Activated naive CD4-positive, alpha-beta T cell treated with anti-CD3 and anti-CD28 coated beads, Interleukin-2, amount 50 U/mL, for 16 hours (primary cell): ENCODE measurements at places on chromosomes 4 and X.

GRCh38 chr4:1113311-1114009 lies at the start of gene RNF212:
Gene RNF212 (minus strand): TSS chr4:1113564. CDS start chr4:1113464, 100 bp downstream.
- DNase-seq = peak; percentile 45

GRCh38 chrX:105711805-105712204 lies 110.5 kb upstream of the NRK start:
- no peak for DNase-seq

GRCh38 chr4:183635321-183635720 lies 23.7 kb downstream of the RWDD4 start:
- DNase-seq = no peak

DNA sequence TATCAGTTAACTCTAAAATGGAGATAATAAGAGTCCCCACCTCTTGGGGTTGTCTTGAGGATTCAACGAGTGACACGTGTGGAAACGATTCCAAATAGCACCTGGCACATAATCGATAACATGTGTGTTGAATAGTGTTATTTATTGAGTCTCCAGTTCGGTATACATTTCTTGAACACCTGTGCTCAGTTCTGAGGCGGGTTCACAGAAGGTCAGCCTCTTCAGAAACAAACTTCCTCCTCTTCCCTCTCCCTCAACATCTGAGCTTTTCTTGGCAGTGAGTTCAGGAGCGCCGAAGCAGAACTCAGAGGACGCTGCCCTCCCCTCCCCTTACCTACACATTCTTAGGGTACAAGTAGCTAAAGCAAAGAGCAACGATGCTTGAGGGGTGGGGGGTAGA lies 934 bp downstream of the PDHA1 start:
- no peak for DNase-seq

DNA sequence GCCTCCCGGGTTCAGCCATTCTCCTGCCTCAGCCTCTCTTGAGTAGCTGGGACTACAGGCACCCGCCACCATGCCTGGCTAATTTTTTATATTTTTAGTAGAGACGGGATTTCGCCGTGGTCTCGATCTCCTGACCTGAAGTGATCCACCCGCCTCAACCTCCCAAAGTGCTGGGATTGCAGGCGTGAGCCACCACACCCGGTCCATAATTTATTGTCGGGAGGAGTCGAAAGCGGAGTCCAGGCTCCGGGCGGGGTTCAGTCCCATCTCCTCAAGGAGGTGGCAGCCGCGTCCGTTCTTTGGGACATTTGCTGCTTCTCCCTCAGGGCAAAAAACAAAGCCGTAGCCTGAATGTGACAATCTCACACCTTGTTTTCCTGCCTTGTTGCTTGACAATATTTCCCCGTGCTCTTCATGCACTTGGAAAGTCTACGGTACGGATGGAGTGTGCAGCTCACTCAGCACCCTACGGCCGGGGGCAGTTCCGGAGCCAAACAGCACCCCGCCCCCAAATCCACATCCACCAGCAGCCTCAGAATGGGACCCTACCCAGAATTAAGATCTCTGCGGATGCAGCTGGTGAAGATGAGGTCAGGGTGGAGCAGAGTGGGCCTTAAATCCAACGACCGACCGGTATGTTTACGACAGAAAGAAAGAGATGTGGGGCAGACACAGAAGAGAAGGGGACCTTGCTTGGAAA lies 9.6 kb downstream of the GTPBP6 start:
- DNase-seq = no peak

GRCh38 chrX:109619771-109620170 lies 5.2 kb downstream of the KCNE5 start:
- no peak for DNase-seq

- DNase-seq = no peak
Observed at GRCh38 chrX:153728951-153729631, 4.4 kb downstream of the ABCD1 start.

DNA sequence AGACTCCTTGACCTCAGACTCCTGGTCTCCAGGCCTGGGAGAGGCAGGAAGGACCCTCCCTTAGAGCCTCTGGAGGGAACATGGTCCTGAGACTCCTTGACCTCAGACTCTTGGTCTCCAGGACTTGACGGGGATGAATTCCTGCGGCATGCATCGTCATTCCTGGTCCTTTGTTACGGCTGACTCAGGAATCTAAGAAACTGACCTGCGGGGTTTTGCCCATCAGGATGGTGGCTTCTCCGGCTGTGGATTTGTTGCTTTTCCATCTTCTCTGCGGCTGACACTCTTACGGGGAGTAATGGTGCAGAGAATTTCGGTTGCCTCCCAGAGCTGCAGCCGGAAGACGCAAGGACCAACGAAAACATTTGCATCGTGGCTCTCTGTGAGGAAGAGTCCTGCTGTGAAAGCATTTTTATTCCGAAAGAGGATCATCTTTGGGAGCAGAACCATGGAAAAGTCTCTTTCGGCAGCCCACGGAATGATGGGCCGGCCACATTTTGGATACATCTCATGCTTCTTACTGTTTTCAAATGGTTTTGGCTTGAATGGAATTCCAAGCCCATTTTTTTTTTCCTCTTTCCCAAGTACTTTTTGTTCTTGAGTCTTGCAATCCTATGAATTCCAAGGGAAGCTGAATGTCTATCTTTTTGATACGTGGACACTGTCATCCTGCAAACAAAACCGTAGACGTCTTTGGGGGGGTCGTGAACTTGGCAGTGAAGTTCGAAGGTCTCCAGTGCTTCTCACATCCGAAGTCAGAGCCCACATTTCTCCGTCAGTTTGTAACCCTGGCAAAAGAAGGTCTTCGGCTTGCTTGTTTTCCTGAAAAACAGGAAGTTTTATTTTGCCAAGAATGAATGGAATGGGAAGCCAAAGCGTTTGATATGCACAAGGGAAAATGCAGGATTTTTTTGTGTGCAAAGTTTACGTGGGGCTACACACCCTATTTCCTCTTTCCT lies 36.5 kb downstream of the SHOX start:
- no peak for DNase-seq

- DNase-seq = peak; percentile 88
Observed at GRCh38 chrX:52934704-52935469, 23.4 kb downstream of the FAM156A start.

- DNase-seq = no peak
Observed at GRCh38 chr4:118036336-118036735, 2.0 kb downstream of the NDST3 start.

- DNase-seq = no peak
Observed at GRCh38 chr4:167642250-167642649, 408.0 kb upstream of the SPOCK3 start.

GRCh38 chr4:73523126-73523525 lies 41.6 kb downstream of the AFM start:
- DNase-seq = no peak

DNA sequence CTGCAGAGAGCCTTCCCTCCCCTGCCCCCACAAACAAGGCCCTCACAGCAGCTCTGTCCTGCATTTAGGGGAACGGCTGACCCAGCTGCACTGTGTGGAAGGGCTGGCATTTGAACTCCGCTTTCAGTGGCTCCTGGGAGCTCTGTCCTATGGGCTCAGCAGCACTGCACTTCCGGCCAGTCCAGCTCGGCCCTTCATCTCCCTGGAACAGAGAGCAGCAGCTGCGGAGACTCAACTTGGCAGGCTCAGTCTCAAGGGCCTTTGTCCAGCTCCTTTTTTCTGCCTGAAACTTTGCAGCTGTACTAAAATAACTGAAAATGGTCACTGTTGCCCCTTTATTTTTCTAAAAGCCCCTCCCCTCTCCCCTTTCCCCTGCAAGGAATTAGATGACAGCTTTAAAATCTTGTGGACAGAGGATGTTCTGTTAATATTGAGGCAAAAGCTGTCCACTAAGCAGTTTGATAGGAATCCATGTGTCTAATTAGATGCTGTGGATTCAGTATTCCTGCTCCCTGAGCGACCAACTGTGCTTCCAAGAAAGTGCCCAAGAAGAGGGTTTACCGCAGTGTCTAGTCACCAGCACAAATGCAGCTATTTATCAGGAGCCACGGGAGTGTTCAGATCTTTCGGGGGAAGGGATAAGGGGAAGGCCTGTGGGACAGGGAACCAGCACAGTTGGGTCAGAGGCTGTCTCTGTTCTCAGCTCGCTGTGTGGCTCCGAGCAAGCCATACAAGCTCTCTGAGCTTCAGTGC lies 133.1 kb downstream of the AFAP1 start:
- DNase-seq = no peak

DNA sequence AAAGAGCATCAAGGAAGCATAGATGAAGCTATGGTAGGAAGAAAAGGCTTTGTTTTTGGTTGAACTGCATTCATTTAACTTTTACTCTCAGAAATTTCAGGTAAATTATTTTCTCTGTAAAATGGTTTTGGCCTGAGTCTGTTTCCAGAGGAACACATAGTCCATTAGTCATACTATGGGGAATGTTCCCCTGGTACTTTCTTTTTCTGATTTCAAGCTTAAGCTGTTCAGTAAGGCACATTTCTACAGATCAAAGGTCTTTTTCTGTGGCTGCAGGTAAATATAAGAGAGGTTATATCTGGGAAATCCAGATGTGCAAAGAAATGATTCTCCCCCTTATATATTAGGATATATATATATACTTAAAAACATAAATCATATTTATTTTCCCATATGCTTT lies 1744.4 kb upstream of the ADGRL3 start:
- no peak for DNase-seq

- no peak for DNase-seq
Observed at GRCh38 chr4:186805020-186805820, 81.6 kb upstream of the FAT1 start.

- no peak for DNase-seq
Observed at GRCh38 chr4:76486588-76487276, 51.7 kb downstream of the SHROOM3 start.

DNA sequence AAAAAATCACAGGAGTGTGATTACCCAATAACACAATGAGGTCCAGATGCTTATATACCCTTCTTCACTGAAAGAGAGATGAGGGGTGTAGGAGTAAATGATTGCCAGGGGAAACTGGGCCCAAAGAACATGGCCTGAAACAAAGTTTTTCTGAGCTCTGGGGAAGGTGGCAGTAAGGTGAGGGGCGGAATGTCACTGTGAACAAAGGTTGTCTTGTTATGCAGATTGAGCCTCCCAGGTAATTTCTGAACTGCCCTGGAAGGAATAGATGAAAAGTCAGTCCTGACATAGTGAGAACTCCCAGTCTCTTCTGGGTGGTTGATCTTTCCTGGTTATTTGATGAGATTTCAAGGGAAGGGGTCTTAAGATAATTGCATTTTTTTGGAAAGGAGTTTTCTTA lies 2.5 kb upstream of the TMEM47 start:
- no peak for DNase-seq

GRCh38 chrX:97563531-97564133 lies 679.9 kb downstream of the RPA4 start:
- DNase-seq = peak; percentile 33

GRCh38 chrX:136781180-136781797 lies 557 bp upstream of the ARHGEF6 start:
- DNase-seq = no peak

DNA sequence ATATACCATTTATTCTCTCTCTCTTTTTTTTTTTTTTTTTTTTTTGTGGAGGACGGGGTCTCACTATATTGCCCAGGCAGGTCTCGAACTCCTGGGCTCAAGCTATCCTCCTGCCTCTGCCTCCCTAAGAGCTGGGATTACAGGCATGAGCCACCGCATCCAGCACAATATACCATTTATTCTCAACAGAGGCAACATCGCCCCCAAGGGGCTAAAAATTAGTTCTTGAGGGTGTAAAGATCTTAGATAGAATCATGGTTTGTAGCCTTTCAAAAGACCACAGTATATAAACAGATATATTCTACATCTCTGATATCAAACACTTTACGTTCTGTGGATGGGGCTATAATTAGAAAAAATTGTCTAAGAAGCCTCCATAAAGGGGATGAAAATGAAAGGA lies 39.8 kb upstream of the TCEAL2 start:
- no peak for DNase-seq

- DNase-seq = no peak
Observed at GRCh38 chr4:69054578-69055200, 41.6 kb upstream of the UGT2B7 start.

DNA sequence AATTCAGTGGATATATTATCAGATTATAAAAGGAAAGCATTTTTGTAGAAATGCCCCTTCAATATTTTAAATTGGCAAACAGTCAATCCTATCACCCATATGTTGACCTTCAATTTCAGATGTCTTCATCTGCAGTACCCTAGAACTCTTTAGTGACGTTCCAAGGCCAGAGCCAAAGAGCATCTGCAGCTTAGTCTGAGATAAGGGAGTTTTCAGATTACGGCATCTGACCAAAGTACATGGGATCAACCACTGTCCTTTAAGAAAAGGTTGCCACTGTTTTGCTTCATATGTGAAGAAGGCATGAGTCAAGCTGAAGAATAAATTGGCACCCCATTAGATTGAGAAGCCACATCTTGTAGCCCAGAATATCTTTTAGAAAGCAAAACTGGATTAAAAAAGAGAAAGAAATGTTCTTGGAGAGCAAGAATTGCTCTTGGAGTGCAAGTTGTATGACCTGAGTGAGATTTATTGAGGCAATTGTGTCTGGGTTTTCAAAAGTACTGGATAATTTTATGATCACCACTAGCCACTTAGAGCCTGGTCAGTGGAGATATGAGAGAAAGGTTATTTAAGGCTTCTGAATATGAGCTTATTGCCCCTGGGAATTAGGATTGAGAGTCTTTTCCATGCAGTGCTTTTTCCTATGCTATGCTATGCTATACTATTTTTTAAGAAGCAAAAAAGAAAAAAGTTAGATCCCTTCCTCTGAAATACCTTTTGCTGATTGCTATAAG lies 251.9 kb upstream of the NR3C2 start:
- no peak for DNase-seq

GRCh38 chr4:84563002-84563401 lies 19.9 kb upstream of the CDS1 start:
- no peak for DNase-seq

DNA sequence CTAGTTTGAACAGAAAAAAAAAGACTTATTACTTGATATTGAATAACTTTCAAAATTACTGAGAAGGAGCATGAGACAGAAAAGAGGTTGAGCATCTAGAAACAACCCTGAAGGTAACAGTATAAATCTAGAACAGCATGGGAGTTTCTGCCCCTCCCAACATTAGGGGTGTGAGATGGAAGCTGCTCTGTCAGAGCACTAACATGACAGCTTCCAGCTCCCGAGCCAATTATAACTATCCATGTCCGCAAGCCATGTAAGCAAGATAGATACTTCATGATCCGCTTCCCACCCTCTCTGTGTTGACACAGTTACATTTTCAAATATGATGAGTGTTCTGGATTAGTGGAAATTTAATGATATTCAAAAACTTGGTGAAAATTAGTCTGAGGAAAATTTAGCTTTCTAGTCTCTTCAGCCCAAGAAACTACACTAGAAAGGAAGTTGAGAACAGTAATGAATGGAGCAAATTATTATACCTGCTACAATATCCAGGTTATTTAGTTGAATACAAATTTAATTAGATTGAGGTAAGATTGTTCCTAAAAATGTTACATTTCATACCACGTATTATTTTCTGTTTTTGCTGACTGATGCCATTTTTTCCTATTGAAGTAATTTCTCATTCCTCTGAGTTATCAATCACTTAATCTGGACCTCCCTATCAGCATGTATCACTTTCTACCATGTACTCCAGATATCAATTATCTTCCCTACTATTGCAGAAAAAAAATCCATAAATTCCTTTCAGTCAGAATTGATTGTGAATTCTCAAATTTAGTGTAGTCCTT lies 129.3 kb upstream of the SLIT2 start:
- no peak for DNase-seq

GRCh38 chrX:131262200-131262599 lies 26.9 kb downstream of the IGSF1 start:
- no peak for DNase-seq
